ENCODE measurements at places on chromosomes 13 and 19.

GRCh38 chr13:108437496-108437895, 168.0 kb downstream of the TNFSF13B start:
- no peak for DNase-seq

- DNase-seq = no peak
Measured at GRCh38 chr13:43662976-43663375, 123.8 kb downstream of the ENOX1 start.

DNA sequence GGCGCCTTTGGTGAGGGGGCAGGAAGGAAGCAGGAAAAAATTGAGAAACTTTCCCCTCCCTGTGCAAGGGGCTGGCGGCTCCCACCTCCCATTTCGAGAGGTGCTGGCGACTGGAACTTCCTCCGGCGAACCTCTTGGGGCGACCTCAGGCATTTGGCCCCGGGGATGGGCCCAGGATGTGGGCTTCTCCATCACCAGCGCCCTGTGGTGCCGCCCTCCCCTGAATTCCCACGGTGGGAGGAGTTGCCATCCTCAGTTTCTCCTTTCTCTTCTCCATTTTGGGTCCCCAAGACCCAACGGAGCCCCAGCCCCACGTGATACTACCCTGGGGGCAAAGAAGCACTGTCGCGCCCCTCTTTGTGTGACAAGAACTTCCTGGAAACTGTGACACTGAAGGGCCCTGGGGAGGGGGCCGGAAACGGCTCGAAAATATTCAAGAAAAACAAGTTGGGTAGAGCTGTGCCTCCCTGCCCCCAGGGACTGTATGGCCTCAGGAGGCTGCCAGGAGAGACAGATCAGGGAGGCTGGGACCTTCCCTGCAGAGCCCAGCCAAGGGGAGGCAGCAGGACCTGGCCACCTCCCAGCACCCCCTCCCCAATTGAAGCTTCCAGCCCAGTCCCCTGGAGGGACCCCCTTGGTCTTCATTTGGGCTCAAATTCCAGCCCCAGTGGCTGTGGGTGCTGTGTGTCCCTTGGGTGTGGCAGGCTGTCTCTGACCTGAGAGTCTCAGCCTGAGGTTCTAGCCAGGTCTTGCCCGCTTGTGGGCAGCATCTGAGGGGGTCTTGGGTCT, 16.2 kb upstream of the AP1M2 start:
- no peak for DNase-seq

- peak; percentile 41 for DNase-seq
Measured at GRCh38 chr19:18306888-18307260, 16.0 kb downstream of the LSM4 start.

DNA sequence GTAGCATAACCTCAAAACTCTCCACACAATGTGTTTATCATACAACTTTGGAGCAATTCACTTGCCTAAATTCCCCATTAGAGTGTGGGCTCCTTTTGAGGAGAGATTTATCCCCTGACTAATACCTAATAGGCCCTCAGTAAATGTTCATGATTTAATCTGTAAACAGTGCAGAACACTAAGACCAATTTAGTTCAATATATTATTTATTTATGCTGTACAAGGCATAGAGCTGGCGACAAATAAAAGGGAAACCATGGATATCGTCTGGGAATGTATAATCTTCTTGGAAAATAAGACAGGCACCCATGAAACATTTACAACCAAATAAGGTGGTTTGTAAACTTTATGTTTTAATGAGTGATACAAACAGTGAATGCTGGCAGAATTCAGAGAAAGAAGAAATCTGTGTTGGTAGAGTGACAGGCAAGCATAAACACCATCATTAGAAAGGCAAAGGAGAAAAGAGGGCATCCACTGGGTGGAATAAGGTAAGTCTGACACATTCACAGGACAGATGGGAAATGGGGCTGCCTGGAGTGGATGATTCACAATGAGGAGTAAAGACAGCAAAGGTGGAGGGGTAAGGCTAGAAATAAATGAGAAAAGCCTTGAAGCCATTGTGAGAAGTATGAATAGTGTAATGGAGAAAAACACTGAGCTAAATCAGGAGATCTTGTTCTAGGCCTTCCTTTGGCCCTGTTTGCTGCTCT, 106.1 kb upstream of the MIR17HG start:
- DNase-seq = no peak

DNA sequence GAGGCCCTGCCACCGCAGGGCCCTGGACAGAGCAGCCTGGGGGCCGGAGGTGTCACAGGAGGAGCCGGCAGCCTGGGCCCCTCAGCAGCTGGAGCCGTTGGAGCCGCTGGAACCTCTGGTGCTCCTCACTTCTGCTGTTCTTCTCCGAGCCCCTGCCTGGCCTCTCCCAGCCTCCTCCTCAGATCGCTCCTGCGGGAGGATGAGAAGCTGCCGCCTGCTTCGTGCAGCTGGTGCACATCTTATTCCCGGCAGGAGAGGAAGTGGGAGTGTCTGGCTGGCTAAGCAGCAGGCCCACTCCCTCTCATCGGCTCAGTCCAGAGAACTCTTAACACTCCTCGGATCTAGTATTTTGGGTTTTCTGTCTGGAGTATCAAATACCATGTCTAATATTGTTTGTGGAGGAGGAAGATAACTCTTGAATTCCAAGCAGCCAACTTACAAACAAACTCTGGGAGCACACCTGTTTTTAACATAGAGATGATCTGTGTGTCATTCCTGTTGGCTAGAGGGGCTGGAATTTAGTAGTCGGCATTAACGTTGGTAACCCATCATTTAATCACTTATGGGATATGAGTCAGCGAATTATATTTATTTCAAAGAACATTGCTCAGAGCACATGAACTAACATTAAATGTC, 37.1 kb upstream of the RNF113B start:
- DNase-seq = peak; percentile 37

Data from anterior cingulate cortex (tissue), 58 donors.